ENCODE measurements at places on chromosomes 1 and 21.

GRCh38 chr1:42983253-42983652 lies 24.6 kb upstream of the SLC2A1 start:
- no peak for DNase-seq

DNA sequence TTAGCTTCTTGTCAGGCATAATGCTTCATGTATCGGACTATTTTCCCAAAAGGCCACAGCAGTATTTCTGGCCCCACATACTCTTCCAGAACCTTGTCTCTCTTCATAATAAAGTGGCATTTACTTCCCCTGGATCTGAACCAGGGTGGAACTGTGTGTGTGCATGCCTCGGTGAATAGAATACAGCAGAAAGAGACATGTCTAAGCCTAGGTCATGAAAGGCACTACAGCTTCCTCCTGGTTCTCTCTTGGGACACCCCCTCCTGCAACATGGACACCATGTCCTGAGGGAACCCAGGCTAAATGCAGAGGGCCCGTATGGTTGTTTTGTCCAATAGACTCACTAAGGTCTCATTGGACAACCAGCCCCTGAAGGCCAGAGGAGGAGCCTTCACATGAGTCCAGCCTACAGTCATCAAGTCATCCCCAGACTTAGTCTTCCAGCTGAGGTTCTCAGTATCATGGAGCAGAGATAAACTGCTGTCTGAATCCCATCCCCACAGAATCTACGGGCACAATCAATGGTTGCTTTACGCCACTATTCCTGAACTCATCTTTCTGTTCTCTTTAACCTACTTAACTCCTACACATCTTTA lies 35.0 kb downstream of the USP24 start:
- no peak for DNase-seq

GRCh38 chr1:174841747-174842146 lies 158.0 kb upstream of the CACYBP start:
- no peak for DNase-seq

- no peak for DNase-seq
These were observed 29.7 kb downstream of the MDM4 start for GRCh38 chr1:204545881-204546280.

DNA sequence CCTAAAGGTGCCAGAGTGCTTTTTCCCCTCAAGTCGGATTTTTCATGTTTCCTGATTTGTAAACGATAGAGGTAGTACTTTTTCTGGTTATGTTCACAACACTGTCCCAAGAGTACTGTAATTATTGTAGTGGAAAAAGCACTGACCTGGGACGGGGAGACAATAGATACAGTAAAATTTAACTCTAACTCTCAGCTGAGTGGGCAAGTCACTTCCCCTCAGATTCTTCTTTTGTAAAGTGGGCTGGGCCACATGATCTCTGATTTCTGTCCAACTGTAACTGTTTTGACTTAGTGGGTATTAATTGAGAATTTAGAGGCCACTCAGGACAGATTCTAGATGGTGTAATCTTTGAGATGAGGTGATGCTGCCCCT lies 19.1 kb downstream of the MARCKSL1 start:
- DNase-seq, result no peak

- DNase-seq, result no peak
These were observed 235.2 kb downstream of the FGGY start for GRCh38 chr1:59532102-59532501.

GRCh38 chr1:230634384-230634783 lies 7.9 kb upstream of the COG2 start:
- no peak for DNase-seq

GRCh38 chr21:14766241-14766640 lies 220.1 kb upstream of the SAMSN1 start:
- no peak for DNase-seq

- DNase-seq, result peak; percentile 29
These were observed 29.5 kb downstream of the ARHGEF16 start for GRCh38 chr1:3483801-3484444.

DNA sequence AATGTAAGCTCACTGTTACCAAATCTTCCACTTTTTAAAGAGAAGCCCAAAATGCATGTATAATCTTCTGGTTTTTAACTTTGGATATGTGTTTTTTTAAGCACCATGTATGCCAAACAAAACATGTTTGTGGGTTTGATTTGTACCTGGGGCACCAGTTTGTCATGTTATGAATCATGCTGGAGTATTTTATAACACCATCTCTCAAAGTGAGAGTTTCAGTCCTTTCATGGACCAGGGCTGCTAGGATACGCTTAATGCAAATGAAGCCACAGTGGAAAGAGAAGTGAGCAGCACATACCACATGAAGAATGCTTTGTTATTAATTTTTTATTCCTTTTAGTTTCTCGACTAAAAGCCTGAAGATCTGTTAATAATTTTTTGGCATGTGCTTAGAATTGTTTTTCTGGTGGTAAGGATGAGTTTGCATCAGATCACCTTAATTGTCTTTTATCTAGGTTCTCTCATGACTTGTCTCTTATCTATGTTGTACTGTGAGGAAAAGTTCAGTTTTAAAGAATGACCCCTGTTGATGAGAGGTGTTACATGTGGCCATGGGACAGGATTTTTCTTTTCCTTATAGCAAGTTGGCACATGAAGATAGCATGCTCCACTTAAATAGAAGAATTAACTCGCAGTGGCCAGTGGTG lies 2.0 kb upstream of the RABGAP1L start:
- DNase-seq, result peak; percentile 32

- DNase-seq, result no peak
These were observed 3.3 kb downstream of the B3GALT2 start for GRCh38 chr1:193183019-193183627.

GRCh38 chr1:65412256-65412983 lies 8.0 kb upstream of the LEPR start:
- no peak for DNase-seq

DNA sequence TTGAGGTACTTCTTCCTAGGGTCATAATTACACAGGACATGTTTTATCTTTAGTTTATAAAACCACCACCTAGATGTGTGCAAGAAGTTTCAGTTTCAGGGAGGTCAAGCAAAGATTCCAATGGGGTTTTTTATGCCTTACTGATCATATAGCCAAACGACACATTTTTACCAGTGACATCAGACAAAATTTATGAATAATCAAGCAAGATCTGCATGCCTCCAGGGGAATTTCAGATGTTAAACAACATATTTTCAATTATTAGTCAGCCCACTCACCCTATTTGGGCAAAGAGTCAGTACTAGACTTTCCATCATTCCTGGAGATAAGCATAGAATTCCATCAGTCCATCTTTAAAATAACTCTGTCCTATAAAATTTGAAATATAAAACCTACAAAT lies 867.4 kb downstream of the KCNT2 start:
- no peak for DNase-seq

DNA sequence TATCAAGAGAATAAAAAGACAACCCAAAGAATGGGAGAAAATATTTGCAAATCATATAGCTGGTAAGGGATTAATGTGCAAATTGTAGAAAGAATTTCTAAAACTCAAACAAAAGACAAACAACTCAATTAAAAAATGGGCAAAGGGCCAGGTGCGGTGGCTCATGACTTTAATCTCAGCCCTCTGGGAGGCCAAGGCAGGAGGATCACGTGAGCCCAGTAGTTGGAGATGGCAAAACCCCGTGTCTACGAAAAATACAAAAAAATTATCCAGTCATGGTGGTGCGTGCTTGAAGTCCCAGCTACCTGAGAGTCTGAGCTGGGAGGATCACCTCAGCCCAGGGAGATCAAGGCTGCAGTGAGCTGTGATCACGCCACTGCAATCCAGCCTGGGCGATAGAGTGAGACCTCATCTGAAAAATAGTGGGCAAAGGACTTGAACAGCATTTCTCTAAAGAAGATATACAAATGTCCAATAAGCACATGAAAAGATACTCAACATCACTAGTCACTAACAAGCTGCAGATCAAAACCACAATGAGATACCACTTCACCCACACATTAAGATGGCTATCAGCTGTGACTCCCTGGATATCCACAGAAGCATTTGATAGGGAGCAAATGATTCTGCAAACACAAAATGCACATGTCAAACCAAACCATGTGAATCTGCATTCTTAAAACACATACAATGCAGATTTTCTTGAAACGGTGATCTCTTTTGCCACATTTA lies 20.9 kb downstream of the SLC30A1 start:
- DNase-seq, result no peak

DNA sequence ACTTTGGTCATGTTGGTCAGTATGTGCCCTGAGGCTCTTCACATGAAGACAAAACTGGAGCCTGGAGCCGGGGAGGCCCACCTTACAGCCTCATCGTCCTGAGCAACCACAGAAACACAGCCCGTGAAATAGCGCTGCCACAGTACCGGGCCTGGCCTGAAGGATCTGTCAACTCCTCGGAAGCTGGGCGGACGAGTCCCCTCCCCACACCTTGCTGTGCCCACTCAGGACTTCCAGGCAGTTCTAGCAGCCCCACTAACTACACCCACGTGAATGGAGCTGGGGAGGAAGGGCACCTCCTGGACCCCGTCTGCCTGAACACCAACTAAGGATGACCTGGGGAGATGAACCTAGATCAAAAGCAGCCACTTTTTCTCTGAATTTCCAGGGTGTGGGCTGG lies 24.7 kb downstream of the SDE2 start:
- DNase-seq, result no peak

DNA sequence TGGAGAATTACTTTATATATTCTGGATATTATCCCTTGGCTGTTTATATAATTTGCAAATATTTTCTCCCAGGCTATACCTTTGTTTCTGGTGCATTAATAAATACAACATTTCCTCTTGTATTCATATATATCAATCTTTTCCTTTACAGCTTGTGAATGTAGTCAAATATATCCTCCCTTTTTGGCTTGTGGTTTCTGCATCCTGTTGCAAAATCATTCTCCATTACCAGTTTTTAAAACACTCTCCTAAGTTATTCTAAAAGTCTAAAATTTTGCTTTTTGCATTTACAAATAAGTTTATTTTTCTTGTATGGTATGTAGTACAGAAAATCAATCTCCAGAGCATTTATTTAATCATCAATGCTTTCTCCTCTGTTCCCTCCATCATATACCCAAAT lies 909.4 kb downstream of the ADGRL2 start:
- DNase-seq, result no peak

- DNase-seq, result no peak
These were observed 341.3 kb downstream of the USP25 start for GRCh38 chr21:16071092-16071491.

- no peak for DNase-seq
These were observed 189.1 kb downstream of the FMN2 start for GRCh38 chr1:240280560-240281322.

DNA sequence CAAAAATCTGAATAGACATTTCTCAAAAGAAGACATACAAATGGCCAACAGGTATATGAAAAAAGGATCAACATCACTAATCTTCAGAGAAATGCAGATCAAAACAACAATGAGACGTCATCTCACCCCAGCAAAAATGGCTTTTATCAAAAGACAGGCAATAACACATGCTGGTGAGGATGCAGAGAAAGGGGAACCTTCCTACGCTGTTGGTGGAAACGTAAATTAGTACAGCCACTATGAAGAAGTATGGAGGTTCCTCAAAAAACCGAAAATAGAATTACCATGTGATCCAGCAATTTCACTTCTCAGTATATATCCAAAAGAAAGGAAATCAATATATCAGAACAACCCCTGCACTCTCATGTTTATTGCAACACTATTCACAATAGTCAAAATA lies 65.1 kb upstream of the ATP1B1 start:
- no peak for DNase-seq

DNA sequence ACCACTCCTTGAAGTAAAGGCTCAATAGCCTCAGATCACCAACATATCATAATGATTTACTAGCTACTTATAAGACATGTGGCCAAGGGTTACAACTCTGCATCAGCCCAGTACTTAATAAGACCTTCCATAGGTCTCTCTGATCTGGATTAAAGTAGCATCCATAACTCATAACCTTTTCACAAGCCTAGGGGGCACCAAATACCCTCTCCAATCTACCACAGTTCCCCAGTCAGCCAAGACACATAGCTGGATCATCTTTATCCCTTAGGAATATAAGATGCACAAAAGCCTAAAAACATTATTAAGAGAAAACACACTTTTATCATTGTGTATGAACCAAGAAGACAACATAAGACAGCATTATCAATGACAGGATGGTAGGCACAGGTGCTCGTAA lies 22.1 kb downstream of the SSX2IP start:
- no peak for DNase-seq

- DNase-seq, result no peak
These were observed 3.4 kb upstream of the OVAAL start for GRCh38 chr1:180555411-180555810.

GRCh38 chr21:14824126-14824525 lies 240.7 kb downstream of the NRIP1 start:
- DNase-seq, result no peak

- no peak for DNase-seq
These were observed 6.5 kb downstream of the BLACAT1 start for GRCh38 chr1:205449254-205449749.

DNA sequence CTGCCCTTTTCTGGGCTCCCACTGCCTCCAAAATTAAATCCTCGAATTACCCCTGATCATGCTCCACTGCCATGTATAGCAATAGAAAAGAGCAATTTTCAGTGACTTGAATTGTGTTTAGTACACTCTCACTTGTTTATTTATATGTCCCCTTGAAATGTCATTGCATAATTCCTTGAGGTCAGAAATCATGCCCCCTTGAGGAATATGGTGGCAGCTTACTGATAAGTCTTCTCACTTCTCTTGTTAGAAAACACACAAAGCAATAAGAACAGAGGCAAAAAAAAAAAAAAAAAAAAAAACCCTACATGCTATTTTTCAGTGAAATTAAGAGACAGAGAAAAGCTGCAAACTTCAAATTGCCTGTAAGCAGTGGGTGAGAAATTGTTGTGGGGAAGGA lies 37.5 kb downstream of the GPR88 start:
- DNase-seq, result no peak

GRCh38 chr21:21412096-21412495 lies 413.9 kb downstream of the NCAM2 start:
- no peak for DNase-seq

- DNase-seq, result no peak
These were observed 13.6 kb downstream of the DDAH1 start for GRCh38 chr1:85451236-85451830.

- DNase-seq, result no peak
These were observed 9.9 kb upstream of the SPRR4 start for GRCh38 chr1:152960452-152961044.

GRCh38 chr1:204479387-204480136 lies 15.0 kb downstream of the PIK3C2B start:
- no peak for DNase-seq

All from GM18507 (cell line).